Astrocyte (in vitro differentiated cells and primary cell): ENCODE measurements at places on chromosomes 7 and 10. TPM values are rescaled to one million over a fixed set of nuclear protein-coding genes. Genes with fewer than 3 reads are reported as not detected.

Gene ADIRF
- total RNA-seq: not detected in 2 replicates

Gene OR2A25
- not detected in 2 replicates for total RNA-seq

Gene PALS2
- 30.1 and 32.7 TPM in 2 replicates for total RNA-seq

Gene NDUFA5
- 48.9 and 50.4 TPM in 2 replicates for total RNA-seq

Gene FAM221A
- total RNA-seq: 2.5 and 3.0 TPM in 2 replicates

Gene ARHGEF35
- total RNA-seq: 4.4 and 5.0 TPM in 2 replicates

Gene HOXA6
- total RNA-seq: not detected in 2 replicates

Gene CALHM3
- not detected in 2 replicates for total RNA-seq
